Central memory CD8-positive, alpha-beta T cell (primary cell): ENCODE measurements at places on chromosomes 11 and 22.

GRCh38 chr22:19241593-19241906, 50.0 kb downstream of the CLTCL1 start:
- DNase-seq: no peak

DNA sequence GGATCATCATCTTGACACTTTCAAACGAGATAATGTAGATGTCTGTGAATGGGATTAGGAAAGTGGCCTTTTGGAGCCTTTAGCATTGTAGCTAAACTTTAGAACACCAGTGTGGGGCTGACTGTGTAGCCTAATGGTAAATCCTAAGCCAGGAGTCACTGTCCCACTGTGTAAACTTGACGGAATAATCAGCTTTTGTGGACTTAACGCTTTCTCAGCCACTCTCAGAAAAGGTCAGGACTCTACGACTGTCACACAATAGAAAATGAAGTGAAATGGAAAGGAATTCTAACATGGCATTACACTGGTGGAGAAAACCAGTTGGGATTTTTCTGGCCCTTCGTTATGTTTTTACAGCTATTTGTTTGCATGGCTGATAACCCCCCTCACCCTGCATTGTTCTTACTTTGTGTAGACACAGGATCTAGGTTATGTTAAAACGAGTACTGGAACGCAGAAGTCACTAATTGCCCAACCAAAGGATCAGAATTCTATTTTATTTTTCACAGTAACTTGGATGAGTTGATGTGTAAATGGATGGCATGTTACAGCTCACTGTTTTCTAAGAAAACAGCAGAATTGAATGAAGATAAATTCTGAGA, 22.0 kb upstream of the GRAMD1B start:
- DNase-seq: no peak

DNA sequence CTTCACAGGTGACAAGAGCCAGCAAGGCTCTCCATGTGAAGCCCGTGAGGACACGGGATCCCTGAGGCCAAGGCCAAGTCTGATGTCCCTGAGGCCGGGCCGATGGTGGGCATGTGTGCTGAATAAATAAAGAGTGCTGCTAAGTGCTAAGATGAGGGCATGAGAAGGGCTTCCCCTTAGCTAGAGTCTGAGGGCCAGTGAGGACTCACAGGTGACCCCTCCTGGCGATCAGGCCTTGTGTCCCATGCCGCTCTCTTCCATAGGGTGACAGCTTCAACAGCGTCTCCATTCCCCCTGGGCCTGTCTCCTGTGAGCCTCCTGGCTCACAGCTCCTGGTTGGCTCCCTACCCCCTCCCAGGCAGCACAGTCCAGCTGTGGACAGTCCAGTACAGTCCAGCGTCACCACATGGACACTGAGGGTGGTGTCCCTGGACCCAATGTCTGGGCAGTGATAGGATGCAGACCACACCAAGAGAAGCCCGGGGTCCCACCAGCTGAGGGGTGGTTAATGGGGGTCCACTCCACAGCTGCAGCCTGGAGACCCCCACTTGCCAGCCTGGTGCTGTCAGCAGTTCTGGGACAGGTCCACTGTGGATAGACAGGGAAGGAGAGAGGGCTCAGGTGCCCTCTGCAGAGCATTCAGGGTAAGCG, 1033.2 kb downstream of the TBC1D22A start:
- no peak for DNase-seq

DNA sequence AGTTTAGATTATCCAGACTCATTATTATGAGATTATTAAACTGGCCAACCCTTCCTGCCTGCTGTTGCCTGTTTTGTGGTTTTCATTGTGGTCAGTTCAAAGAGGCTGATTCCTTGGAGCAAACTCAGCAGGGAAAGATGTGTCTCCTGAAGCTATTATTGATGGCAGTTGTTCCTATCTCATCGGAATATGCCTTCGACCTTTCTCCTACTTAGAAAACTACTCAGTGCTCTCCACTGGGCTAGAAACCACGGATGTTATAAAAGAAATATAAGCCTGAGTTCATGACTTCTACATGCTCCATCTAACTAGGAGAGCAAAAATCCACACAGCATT, 80.2 kb upstream of the NAV2 start:
- no peak for DNase-seq

DNA sequence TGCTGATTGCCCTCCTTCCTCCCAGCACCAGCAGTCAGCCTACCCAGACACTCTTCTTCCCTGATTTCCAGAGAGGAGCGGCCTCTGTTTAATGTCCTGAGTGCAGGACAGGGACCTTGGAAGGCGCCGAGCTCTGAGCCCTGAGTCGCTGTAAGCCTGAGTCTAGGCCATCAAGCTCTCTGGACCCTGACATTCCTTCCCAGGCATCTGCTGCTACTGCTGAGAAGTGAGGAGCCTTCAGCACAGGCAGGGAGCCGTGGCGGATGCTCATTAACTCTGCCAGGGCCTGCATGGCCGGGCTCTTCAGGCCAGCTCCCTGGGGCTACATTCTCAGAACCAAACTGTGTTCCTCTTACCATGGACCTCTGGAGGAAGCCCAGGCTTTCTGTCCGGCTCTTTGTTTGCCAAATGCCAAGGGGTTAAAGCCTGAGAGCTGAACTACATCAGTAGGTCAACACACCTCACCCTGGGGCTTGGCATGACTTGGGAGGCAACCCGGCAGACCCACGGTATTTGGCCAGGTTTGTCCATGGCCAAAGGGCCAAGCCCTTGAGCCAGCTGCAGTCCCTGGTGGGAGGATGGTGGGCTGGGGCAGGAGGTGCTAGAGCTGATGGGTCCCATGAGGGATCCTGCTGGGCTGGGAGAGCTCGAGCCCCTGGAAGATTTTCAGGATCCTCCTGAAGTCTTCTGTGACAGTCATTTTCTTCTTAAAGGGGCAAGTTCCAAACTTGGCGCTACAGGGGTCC, 721.4 kb downstream of the BRD1 start:
- DNase-seq: no peak

DNA sequence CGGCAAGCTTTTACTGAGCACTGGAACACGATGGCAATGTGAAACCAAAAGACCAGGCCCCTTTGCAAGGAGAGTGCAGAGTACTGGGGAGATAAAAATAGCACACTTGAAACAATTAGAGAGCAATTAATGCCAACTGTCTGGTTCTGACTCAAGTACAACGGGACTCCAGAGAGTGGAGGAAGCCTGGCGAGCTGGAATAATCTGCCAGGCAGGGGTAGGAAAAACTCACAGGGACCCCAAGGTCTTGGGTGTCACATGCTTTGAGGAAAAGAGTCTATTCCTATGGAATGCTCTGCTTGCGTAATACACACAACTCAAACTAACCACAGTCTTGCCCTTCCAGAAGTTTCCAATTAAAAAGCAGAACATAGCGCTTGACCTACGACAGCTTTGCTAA, 113.0 kb upstream of the CLMP start:
- DNase-seq: no peak

GRCh38 chr11:44978961-44979331, 28.3 kb upstream of the TP53I11 start:
- no peak for DNase-seq

DNA sequence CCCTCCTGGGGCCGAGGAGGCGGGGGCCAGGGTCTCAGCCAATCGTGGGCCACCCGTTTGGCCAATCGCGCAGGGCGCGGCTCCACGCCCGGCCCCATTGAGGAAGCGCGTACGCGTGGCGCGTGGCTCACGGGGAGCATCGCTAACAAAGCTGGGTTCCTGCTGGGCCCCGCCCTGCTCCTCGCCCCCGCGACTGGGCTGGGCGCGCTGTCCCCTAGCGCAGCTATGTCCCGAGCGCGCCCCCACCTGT, 614 bp upstream of the ASCL2 start:
- no peak for DNase-seq

GRCh38 chr11:83185767-83186166, 7.7 kb upstream of the ANKRD42 start:
- no peak for DNase-seq

DNA sequence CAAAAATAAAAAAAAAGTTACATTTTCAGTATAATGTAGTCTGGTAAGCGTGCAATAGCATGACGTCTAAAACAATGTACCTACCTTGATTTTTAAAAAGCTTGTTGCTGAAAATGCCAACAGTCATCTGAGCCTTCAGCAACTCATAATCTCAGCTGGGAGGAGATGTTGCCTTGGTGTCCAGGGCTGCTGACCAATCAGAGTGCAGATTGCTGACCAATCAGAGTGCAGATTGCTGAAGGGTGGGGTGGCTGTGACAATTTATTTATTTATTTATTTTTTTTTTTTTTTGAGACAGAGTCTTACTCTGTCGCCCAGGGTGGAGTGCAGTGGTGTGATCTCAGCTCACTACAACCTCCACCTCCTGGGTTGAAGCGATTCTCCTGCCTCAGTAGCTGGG, 17.8 kb downstream of the ZBED4 start:
- no peak for DNase-seq

- DNase-seq: no peak
These were observed 15.0 kb upstream of the TRIM44 start for GRCh38 chr11:35647421-35648093.

GRCh38 chr11:74248469-74248868, 63.0 kb downstream of the P4HA3 start:
- no peak for DNase-seq

DNA sequence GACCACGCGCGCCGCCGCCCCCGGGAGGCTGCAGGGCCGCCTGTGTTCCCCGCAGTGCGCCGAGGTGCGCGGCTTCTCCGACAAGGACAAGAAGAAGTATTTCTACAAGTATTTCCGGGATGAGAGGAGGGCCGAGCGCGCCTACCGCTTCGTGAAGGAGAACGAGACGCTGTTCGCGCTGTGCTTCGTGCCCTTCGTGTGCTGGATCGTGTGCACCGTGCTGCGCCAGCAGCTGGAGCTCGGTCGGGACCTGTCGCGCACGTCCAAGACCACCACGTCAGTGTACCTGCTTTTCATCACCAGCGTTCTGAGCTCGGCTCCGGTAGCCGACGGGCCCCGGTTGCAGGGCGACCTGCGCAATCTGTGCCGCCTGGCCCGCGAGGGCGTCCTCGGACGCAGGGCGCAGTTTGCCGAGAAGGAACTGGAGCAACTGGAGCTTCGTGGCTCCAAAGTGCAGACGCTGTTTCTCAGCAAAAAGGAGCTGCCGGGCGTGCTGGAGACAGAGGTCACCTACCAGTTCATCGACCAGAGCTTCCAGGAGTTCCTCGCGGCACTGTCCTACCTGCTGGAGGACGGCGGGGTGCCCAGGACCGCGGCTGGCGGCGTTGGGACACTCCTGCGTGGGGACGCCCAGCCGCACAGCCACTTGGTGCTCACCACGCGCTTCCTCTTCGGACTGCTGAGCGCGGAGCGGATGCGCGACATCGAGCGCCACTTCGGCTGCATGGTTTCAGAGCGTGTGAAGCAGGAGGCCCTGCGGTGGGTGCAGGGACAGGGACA, 2.7 kb downstream of the NLRP6 start:
- DNase-seq: no peak

DNA sequence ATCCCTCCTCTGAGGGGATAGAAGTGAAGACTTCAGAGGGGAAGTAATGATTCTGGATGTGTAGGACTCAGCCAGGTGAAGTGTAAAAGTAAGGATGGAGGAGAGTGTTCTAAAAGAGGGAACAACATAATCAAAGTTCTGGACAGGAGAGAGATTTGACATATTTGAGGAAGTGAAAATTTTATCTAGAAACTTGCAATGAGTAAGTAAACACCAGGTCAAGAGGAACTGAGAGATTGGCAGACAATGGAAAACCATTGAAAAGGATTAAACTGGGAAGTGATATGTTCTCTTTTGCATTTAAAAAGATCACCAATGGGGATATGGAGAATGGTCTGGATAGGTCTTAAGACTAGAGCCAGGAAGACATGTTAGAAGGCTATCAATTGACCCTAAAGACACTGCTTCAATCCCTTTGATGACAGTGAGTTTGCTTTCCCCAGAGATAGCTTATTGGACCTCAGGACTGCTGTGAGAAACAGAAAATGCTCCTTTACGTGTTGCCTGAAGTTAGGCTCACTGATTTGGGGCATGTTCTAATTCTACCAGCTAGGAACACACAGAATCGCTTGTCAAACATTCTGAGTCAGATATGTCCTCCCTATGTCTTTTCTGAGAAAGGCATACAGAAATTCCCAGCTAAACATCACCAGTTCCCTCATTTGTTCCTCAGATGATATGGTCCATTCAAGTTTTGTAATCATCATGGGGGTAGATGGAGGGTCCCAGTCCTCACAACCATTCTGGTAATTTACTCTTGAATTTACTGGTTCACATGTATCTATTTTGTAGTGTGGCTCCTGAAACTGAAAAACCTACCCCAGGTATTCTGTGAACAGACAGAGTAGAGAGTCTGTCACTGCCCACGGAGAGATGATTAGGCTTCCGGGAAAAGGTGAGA, 144.9 kb downstream of the MAML2 start:
- DNase-seq: no peak

DNA sequence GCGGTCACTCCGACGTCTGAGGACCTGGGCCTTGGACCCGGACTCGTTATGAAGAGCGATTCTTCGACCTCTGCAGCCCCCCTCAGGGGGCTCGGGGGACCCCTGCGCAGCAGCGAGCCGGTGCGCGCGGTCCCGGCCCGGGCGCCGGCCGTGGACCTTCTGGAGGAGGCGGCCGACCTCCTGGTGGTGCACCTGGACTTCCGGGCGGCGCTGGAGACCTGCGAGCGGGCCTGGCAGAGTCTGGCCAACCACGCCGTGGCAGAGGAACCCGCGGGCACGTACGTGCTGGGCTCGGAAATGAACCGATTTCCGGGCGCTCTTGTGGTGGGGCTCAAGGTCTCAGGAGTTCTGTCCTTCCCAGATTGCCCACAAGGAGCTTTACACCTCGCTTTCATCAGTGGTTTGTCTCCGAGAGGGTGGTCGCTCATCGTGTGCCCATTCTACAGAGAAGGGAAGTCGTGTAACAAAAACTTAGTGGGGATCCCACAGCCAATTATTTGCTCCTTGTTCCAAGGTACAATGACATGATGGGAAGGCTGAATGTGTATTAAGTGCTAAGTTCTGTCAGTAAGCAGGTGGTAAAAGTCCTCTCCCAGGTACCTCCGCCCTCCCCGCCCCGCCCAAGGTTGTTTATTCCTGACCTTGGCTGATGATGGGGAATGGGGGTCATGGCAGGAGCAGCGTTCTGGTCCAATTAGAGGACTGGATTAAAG, 695 bp downstream of the PEX26 start:
- no peak for DNase-seq

GRCh38 chr11:132286106-132286505, 915.7 kb downstream of the NTM start:
- DNase-seq: no peak

DNA sequence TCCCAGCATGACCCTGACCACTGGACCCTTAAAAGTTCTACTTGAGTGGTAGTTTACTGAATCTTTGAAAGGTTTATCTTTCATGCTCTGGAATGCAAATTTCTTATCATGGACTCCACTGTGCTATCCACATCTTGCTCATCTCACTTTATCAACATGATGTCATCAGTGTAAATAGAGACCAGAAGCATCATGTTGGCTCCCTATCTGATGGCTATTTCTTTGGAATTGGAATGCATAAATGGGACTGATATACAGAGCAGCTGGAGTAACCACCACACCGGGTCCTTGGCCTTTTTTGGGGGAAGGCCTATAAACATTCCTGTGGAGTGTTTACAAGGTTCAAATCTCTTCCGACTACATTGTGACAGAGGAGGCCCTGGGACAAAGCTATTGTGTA, 74.1 kb upstream of the CEP126 start:
- DNase-seq: no peak

DNA sequence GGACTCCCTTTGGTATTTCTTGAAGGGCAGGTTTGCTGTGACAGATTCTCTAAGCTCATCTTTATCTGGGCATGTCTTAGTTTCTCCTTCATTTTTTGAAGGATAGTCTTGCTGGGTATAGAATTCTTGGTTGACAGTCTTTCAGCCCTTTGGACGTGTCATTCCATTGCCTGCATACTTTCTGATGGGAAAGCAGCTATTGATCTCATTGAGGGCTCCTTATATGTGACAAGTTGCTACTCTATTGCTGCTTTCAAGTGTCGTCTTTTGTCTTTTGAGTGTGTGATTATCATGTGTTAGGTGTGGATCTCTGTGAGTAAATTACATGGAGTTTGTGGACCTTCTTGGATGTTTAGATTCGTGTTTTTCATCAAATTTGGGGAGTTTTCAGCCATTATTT, 21.9 kb downstream of the IGHMBP2 start:
- no peak for DNase-seq
